ENCODE measurements at places on chromosomes 7 and 10.

GRCh38 chr10:132309471-132309865, 1.7 kb upstream of the STK32C start:
- no peak for DNase-seq

- DNase-seq = no peak
These were observed 4.7 kb downstream of the LRWD1 start for GRCh38 chr7:102469351-102469971.

GRCh38 chr7:4430227-4430626, 251.9 kb upstream of the FOXK1 start:
- no peak for DNase-seq

DNA sequence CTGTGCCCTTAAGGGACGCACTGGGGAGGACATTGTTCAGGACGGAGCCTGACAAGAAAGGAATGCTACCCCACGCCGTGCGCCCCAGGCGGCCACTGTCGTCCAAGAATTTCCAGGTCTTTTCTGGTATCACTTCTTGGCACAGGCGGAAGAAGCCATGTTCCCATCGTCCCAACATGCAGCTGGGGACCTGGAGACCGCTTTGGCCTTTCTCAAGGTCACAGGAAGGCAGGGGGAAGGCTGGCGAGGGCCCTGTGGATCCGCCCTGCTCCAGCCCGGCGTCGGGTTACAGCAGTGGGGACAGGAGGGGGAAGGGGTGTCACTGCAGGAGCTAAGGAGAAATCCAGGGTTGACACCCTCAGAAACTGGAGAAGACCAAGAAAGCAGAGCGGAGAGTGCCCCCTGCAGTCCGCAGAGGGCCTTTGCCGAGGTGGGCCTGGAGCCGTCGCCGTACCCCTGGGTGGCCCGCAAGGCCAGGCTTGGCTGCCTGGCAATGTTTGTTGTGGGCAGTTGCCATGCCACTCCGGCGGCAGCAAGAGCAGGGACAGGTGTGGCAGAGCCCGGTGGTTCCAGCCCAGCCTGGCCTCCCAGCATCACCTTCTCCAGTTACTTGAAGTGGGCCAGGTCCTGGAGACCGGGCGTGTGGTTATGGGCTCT, 104.1 kb downstream of the LHPP start:
- DNase-seq = no peak

GRCh38 chr7:128939861-128940410, 2.2 kb downstream of the IRF5 start:
- no peak for DNase-seq

GRCh38 chr10:110324805-110325280, 20.1 kb upstream of the SMNDC1 start:
- DNase-seq = no peak

- DNase-seq = no peak
These were observed 294.7 kb upstream of the AOAH start for GRCh38 chr7:37018954-37019353.

DNA sequence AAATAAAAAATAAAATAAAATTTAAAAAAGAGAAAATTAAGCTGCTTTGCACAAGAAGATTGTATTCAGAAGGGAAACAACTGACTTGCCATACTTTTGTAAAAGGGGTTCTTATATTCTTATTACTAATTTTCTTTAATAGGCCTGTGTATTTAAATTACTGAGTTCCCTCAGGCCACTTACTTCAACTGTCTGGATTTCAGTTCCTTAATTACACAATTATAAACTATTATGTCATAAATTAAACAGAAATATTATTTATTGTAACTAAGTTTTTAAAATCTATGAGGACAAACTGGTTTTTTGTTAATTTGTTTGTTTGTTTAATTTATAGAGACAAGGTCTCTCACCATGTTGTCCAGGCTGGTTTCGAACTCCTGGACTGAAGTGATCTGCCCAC, 22.4 kb upstream of the MICU1 start:
- no peak for DNase-seq

Data from HS-27A (cell line).